Activated CD4-positive, alpha-beta T cell treated with anti-CD3 and anti-CD28 coated beads, Interleukin-2, Interleukin-4, amounts not matched to agents 100 ng/mL and 50 ng/mL, durations not matched to agents 16 hours and 8 hours (primary cell): ENCODE measurements at places on chromosomes 2 and 18.
A peak's percentile ranks its signal among the peaks of the same experiment; 100 is the strongest.

GRCh38 chr2:84858937-84859336, 21.9 kb downstream of the TRABD2A start:
- no peak for DNase-seq

DNA sequence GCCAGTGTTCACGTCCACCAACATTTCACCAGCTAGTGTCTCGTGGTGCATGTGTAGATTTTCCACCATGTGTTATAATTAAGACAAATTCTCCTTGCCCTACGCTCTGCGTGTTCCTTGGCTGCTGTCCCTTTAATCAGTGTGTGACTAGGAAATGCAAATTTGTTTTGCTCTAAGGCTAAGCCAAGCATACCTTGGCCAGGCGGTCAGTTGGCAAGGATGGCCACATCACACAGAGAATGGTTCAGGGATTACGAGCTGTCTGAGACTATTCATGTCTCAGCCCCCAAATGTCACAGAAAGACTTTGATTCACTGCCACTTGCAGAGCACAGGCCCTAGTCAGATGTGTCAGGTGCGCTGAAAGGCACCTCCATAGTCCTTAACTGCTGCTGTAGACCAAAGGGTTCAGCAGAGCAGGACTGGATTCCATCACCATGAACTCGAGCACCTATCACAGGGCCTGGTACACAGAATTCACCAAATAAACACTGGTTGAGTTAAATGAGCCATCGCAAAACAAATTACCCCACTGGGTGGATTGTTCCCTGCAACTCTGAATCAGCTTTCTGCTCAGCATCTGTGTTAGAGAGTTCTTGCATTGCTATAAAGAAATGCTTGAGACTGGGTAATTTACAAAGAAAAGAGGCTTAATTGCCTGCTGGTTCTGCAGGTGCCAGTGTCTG, 128.4 kb downstream of the CABLES1 start:
- no peak for DNase-seq

GRCh38 chr2:119683713-119684443, 4.9 kb downstream of the TMEM177 start:
- DNase-seq = no peak

- DNase-seq = no peak
Observed at GRCh38 chr2:191415858-191416257, 170.7 kb downstream of the MYO1B start.

GRCh38 chr2:241852116-241852980, 6.3 kb downstream of the PDCD1 start:
- DNase-seq = no peak

- DNase-seq = no peak
Observed at GRCh38 chr2:226694149-226694548, 105.5 kb downstream of the IRS1 start.

DNA sequence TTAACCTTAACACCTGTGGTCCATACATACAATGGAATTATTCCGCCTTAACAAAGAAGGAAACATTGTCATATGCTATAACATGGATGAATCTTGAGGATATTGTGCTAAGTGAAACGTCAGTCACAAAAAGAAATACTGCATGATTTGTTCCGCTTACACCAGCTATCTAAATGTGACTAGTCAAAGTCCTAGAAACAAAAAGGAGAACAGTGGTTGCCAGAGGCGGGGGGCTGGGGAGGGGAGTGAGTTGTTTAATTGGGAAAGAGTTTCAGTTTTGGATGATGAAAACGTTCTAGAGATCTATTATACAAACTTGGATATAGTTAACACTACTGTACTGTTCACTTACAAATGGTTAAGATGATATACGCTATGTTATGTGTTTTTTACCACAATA, 72.0 kb downstream of the SPRED2 start:
- no peak for DNase-seq

DNA sequence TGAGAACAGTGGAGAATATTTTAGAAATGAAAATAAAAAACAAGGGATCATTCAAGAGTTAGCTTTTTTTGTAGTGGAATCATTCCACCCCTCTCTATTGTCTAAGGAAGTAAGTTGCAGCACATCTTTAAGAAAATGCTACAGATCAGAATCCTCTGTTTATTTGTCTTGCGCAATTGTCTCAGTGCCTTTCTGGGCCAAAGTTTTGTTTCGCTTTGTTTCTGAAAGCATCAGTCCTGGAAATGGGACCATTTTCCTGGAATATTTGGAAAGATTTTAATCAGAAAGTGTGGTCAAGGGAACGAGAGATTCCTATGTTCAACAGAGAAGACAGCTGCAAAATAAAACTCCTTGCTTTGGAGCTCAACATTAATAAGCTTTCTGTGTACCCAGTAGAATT, 74.0 kb downstream of the NRXN1 start:
- DNase-seq = no peak

DNA sequence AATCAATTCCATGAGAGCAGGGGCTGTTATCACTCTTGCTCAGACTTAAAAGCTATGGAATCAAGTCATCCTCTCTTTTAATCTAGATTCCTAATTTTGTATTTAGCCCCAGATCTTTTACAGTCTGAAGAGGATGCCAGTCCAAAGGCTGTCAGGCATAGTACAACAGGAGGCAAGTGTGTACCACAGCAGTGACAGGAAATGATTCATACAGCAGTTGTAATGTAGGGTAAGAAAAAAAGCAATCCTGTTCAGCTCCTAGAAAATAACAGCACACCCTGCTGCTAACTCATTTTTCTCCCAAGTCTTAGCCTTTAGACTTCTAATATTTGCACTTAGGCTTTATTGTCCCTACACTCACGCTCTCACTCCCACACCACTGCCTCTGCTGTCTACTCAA, 127.8 kb upstream of the SYT4 start:
- no peak for DNase-seq

DNA sequence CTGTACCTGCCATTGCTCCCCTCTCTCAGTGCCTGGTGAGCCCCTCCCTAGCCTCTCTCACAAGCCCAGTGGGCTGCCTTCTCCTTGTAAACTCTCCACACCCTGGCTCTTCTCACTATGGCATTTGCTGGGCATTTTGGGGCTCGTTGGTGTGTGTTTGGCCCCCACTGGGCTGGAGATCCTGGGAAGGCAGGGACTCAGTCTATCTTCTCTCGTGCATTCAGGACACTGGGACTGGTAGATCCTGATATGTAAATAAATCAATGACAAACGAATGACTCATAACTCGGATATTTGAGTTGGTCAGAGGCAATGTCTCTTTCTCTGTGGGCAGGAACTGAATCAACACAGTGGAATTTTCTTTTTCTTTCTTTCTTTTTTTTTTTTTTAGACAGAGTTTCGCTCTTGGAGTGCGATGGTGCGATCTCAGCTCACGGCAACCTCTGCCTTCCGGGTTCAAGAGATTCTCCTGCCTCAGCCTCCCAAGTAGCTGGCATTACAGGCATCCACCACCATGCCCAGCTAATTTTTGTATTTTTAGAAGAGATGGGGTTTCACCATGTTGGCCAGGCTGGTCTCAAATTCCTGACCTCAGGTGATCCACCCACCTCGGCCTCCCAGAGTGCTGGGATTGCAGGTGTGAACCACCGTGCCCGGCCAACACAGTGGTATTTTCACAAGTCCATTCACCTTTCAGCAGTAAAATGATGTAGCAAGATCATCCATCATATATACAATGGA, 144.6 kb upstream of the SPRED2 start:
- DNase-seq = no peak

DNA sequence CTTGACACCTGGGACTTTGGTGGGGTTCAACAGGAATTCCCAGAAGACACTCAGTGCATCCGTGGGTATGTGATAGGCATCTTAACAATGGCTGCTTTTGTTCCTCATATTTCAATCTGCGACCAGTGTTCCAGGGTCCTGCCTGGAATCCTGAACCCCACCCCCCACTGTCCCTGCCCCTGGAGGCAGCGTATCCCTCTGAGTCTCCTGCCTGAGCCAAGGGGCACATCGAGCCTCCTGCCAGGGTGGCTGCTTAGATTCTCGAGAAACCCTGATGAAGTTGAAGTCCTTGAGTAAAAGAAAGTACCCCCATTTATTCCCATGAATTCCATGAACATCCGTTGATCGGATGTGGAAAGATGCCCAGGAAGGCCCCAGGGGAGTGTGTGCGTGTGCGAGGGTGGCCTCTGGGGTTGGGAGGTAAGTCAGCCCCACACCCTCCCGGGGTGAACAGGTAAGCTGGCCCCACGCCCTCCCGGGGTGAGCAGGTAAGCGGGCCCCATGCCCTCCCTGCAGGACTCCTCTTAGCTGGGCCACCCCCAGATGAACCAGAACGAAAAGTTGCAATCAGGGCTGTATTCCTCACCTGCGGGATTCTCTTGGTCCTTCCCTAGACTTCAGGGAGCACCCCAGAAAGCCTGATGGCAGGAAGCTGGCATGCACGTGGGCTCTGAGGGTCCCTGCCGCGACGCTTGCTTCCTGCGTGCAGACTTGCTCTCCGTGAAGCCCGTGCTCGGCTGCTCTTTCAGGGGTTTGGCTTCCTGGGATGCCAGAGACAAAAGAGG, 253.3 kb downstream of the AGAP1 start:
- DNase-seq = no peak

- no peak for DNase-seq
Observed at GRCh38 chr2:165499131-165499530, 29.6 kb downstream of the CSRNP3 start.

DNA sequence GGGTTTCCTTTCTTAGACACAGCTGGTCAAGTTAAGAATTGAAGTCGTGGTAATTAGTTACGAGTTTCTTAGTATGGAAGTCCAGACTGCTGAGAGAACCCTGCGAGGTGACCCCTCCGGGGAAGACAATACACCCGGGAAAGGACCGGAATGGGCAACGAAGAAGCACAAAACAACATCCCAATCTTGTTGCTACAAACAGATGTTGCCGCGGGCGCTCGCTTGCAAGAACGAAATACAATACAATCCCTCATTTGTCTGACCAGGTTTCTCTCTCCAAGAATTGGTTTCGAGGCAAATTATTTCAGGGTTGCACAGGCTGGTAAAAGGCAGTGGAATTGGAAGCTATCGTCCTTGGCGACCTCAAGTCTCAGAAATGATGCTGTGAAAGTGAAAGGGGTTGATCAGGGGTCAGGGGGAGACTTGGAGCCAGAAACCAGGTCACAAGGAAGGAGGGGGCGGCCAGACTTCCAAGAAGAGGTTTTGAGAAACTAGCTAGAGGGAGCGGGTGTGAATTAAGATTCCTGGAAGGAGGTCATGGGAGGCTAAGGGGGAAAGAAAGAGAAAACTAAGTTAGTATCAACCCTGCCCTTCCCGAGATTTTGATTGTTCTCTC, 401.9 kb downstream of the HRH4 start:
- no peak for DNase-seq

DNA sequence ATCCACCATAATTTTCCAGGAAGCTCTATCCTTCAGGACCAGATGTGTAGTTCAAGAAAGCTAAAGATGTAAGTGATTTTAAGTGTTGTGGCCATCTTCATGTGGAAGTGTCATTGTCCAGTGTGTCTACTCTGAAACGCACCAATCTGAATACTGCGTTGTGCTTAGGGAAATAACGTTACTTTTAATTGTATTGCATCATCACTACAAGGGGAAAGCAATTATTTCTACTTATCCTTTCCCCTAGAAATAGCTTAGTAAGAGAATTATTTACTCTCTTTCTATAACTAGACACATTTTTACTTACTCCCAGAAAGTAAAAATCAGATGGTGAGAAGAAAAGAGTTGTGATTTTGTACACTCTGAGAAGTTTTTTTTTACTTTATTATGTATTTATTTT, 102.4 kb upstream of the DLGAP1 start:
- DNase-seq = no peak

- no peak for DNase-seq
Observed at GRCh38 chr2:217999595-217999959, 3.2 kb downstream of the TNS1 start.

- no peak for DNase-seq
Observed at GRCh38 chr2:219630770-219631405, 3.5 kb downstream of the SLC4A3 start.

DNA sequence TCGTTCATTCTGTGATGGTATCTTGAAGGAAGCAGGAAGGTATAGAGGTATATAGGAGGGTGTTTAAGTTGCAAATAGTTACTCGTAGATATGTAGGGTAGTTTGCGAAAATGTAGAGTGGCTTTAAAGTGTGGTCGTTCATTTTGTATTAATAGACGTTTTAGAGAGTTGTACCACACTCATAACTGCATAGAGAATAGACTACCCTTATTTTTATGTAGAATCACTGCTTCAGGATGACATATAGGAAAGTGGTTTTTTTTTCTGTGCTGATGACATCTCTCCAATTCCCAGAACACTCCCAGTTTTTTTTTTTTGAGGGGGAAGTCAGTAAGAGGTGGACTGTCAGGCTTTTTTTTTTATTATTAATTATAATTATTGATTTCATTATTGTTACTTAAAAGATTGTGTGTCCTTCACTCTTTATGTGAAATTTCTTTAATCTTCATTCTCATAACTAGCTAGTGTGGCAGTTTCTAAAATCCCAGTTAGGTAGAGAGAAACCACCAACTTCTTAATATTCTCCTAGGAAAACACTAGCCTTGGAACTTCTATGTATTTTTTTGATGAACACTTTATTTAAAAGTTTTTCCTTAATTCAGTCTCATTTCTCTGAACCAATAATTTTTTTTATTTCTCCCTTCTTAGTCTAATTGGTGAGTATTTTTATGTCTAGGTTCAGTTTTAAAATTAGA, 1.5 kb downstream of the ACTR3 start:
- no peak for DNase-seq

GRCh38 chr2:10222-10875, 36.0 kb downstream of the FAM110C start:
- no peak for DNase-seq

- peak; percentile 39 for DNase-seq
Observed at GRCh38 chr2:98508709-98509066, 64.0 kb downstream of the INPP4A start.

DNA sequence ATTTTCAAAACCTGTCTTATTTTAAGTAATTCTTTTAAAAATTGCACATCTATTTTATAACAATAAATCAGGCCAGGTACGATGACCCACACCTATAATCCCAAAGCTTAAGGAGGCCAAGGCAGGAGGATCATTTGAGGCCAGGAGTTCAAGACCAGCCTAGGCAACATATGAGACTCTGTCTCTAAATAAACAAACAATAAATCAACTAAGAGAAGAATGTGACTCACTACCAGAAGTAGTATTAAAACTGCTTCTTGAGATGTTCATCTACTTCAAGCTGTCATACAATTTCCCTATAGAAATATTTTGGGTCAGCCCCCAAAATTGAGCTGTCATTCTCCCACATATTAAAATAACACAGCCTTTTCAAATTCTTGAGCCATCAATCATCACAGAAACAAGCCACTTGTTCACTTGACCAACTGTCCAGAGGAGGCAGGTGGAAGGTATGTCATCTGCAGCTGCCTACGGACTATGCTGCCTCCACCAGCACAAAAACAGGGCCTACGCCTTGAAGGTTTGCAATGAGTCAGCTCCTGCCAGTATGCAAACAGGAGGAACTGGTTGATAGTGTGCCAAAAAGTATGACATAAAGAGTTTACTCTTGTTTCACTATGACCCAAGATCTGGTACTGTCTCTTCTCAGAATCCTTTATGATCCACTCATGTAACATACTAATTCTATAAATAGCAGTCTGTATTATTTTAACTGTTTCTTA, 33.6 kb downstream of the KIDINS220 start:
- DNase-seq = peak; percentile 83

- DNase-seq = peak; percentile 58
Observed at GRCh38 chr18:80154293-80154692, 45.2 kb downstream of the ADNP2 start.
